Testis (tissue), 5 donors: ENCODE measurements at places on chromosomes 2 and 18. TPM values are rescaled to one million over a fixed set of nuclear protein-coding genes. Genes with fewer than 3 reads are reported as not detected.

DNA sequence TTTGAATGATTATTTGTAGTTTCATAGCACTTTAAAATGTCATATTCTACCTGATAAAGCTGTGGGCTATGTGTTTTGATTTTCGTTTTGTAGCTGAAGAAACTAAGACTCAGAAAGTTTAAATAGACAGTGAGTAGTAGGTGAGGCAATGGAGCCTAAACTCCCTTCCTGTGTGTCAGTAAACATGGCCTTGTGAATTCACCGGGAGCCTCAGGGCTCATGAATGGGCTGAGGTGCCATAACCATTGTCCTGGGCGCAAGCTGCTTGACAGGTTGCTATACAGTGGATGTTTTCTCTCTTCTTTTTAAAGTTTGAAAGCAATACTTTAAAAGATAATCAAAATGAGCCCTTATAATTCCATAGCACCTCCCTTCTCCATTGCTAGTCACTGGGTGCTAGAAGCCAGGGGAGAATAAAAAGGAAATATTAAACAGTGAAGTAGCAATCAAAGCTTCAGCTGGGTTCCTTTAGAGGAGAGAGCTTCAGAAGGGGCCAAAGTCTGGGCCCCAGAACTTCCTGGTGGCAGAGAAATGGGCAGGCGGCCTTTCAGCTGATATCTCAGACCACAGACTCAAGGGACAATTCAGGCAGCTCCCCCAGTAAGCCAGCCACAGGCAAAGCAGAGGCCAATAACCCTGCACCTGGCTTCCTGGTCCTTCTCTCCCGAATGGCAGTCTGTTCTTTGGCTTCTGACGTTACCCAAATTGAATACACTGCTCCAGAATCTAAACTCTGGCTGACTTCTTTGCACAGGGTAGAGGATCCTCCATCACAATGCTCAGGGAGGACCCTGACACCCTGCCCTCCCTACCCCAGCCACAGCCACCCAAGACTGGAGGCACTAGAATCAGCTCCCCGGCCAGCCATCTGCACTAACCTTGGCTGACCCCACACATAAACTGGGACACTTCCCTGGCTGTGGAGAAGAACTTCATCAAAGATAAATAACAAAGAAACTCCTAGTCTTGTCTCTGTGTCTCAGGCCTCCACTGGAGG, 51.8 kb upstream of the NPAS2 start:
- no peak overlapping the region for H3K27ac ChIP-seq
- no peaks in the 10 kb centered on the region for H3K4me1 ChIP-seq
- no peaks in the 10 kb centered on the region for H3K36me3 ChIP-seq
- no peak for DNase-seq
- H3K27me3 ChIP-seq = no peaks in the 10 kb centered on the region

- peaks cover 14% of the 10 kb centered on the region for H3K4me1 ChIP-seq
- no peaks in the 10 kb centered on the region for H3K27me3 ChIP-seq
- H3K36me3 ChIP-seq = no peaks in the 10 kb centered on the region
- DNase-seq = no peak
- no peak overlapping the region for H3K27ac ChIP-seq
- H3K4me3 ChIP-seq = no peak overlapping the region
These were observed 2.8 kb downstream of the MTERF4 start for GRCh38 chr2:241099246-241099645.

GRCh38 chr2:113276761-113277425, 1.8 kb downstream of the PAX8 start:
- no peaks in the 10 kb centered on the region for H3K27me3 ChIP-seq
- no peaks in the 10 kb centered on the region for H3K36me3 ChIP-seq
- no peak overlapping the region for H3K27ac ChIP-seq
- H3K4me1 ChIP-seq = peaks cover 4% of the 10 kb centered on the region

DNA sequence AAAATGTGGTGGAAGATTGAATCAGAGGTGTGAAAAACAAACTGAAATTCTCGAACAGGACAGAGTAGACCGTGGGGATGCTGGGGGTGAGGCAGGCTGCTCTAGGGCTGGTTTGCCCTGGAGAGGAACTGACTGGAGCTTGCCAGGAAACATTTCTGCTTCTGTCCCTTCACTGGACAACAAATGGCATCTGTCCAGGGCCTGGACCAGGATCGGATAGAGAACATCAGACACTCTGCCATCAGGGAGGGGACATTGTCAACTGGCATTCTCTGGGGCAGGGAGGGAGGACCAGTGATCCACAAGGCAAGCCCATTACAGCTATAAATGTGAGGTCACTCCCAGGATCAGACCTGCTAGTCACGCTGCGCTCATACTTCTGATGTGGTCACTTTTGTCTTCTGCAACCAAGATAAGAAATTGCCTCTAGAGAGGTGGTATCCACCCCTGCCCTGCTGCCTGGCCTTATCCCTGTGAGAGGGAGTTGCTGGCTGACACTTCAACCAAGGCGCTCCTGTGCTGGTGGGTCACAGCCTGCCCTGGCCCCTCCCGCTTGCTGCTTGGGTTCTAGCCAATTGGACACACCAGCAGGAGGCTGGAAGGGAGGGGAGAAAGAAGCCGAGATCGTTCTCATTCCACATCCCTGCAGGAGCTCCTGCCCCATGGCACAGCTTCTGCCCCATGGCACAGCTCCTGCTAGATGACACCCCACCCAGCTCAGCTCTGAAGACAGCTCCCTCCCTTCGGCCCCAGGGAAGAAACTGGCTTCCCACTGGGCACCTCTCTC, 8.7 kb downstream of the NPPC start:
- no peaks in the 10 kb centered on the region for H3K36me3 ChIP-seq
- no peaks in the 10 kb centered on the region for H3K4me1 ChIP-seq
- no peak overlapping the region for H3K4me3 ChIP-seq
- no peak overlapping the region for H3K27ac ChIP-seq
- H3K27me3 ChIP-seq = no peaks in the 10 kb centered on the region

DNA sequence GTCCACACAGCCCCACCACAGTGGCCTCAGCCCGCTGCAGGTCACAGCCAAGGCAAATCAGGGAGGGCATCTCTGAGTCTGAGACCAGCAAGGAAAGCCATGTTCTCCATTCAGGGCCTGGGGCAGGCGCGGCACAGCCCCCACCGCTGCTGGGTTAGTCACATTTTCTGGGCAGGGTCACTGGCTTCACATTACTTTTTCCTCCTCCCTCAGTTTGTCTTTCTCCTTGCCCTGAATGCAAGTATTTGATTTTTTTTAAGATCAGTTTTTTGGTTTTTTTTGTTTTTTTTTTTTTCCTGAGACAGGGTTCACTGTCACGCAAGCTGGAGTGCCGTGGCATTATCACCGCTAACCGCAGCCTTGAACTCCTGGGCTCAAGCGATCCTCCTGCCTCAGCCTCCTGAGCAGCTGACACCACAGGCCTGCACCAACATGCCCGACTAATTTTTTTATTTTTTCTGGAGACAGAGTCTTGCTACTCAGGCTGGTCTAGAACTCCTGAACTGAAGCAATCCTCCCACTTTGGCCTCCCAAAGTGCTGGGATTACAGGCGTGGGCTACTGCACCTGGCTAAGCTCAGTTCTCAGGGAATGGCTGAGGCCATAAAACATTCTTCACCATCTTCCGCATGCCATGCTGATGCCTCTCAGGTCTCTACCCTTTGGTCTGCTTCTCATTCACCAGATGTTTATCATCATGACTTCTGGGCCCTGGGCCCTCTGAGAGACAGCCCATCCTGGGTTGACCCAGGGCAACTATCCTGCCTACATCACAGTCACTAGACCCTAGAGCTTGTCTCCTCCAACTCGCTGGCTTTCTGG, 628 bp upstream of the CAPG start:
- DNase-seq = no peak
- no peaks in the 10 kb centered on the region for H3K27me3 ChIP-seq
- H3K4me1 ChIP-seq = peaks cover 12% of the 10 kb centered on the region
- H3K36me3 ChIP-seq = no peaks in the 10 kb centered on the region
- H3K27ac ChIP-seq = no peak overlapping the region

Gene AGXT
- 0.51 TPM for polyA plus RNA-seq

DNA sequence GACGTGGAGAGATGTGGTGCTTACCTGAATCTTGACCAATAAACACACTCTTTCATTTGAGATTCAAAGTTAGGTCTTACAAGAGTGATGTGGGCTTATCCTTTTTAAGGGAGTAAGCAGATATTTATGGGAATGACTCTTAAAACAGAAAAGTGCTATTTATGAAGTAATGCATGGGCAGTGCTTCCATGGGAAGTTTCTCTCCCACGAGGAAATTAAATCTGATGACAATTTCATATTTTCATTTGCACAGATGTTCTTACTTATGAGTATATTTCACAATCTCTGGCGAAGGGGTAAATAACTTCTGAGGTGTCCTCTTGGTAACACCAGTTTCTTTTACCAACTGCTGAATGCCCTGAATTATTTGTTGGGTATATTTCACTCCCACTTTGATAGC, 21.0 kb downstream of the PNPT1 start:
- no peaks in the 10 kb centered on the region for H3K27me3 ChIP-seq
- H3K4me3 ChIP-seq = no peak overlapping the region
- no peaks in the 10 kb centered on the region for H3K36me3 ChIP-seq
- no peak overlapping the region for H3K27ac ChIP-seq
- no peaks in the 10 kb centered on the region for H3K4me1 ChIP-seq
- DNase-seq = no peak

GRCh38 chr2:101149241-101150192, 1.7 kb downstream of the TBC1D8 start:
- no peak overlapping the region for H3K27ac ChIP-seq
- H3K27me3 ChIP-seq = no peaks in the 10 kb centered on the region
- peak overlapping the region; percentile 72 for H3K4me3 ChIP-seq

GRCh38 chr18:9521770-9522169, 46.5 kb downstream of the RALBP1 start:
- H3K27ac ChIP-seq = no peak overlapping the region
- no peaks in the 10 kb centered on the region for H3K36me3 ChIP-seq

- H3K4me3 ChIP-seq = no peak overlapping the region
- no peak overlapping the region for H3K27ac ChIP-seq
- no peak for DNase-seq
- H3K4me1 ChIP-seq = no peaks in the 10 kb centered on the region
These were observed 481.0 kb upstream of the DSEL start for GRCh38 chr18:67997496-67997895.

DNA sequence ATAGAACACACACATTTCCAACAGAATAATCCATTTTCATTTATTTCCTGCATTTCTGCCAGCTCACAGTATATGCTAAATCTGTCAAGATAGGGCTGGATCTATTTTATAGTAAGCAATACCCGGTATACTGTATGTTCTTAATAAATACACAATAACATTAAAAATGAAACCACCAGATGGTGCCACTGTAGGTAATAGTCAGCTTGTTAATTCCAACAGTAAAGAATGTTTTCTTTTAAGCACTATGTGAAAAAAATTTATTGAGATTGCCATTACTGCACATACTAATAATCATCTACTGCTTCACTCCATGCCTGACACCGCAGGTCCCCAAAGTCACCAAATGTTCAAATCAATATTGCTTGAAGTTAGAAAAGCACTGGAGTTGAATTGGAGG, 131.5 kb upstream of the PGAP1 start:
- no peaks in the 10 kb centered on the region for H3K4me1 ChIP-seq
- DNase-seq = no peak
- H3K27ac ChIP-seq = no peak overlapping the region
- H3K27me3 ChIP-seq = no peaks in the 10 kb centered on the region

Gene CRYBA2
- 2.7 TPM for polyA plus RNA-seq

Gene FHOD3
- polyA plus RNA-seq = 6.5 TPM

DNA sequence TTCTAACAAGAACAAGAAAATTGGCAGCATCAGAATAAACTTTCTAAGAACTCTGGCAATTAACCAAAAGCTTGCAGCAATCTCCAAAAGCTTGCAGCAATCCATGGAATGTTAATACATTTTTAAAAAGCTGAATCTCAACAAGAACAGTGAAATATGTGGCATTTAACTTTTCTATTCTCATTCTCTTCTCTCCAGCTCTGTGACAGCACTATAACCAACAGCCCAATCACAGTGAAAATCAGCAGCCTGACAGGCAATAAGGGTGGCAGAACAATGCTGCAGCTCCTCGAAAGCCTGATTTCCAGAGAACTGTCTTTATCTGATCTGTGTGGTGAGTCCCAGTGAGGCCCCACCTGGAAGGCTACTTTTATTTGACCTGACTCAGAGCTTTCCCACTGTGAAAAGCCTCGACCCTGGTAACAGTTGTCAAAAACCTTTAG, 60.0 kb downstream of the TMEM131 start:
- no peak for DNase-seq
- H3K27me3 ChIP-seq = no peaks in the 10 kb centered on the region
- H3K4me3 ChIP-seq = no peak overlapping the region
- peaks cover 16% of the 10 kb centered on the region for H3K4me1 ChIP-seq

Gene DUSP2
- 5.7 TPM for polyA plus RNA-seq

DNA sequence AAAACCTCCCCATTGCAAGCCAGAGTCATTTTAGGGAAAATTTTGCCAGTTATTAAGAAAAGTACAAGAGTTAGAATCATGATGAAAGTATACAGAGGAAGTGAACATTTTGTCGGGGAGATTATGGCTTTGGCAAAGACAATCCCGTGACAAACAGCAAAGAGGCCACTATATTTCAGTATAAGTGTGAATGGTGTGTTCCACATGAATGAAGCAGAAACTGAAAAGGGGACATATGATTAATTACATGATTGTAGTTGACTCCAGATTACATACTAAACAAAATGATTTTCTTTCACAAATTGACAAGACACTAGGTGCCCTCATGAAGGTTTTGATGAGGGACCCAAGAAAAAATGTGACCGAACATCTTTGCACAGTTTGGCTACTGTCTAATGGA, 42.0 kb downstream of the SP140 start:
- H3K4me1 ChIP-seq = no peaks in the 10 kb centered on the region
- DNase-seq = no peak
- no peak overlapping the region for H3K4me3 ChIP-seq
- no peak overlapping the region for H3K27ac ChIP-seq
- no peaks in the 10 kb centered on the region for H3K36me3 ChIP-seq

- H3K4me3 ChIP-seq = no peak overlapping the region
- H3K27ac ChIP-seq = no peak overlapping the region
- H3K4me1 ChIP-seq = no peaks in the 10 kb centered on the region
- H3K27me3 ChIP-seq = no peaks in the 10 kb centered on the region
These were observed 78.0 kb downstream of the UPP2 start for GRCh38 chr2:158179660-158180059.

Gene CTDSP1
- 65.2 TPM for polyA plus RNA-seq
